Stimulated activated CD8-positive, alpha-beta memory T cell treated with anti-CD3 and anti-CD28 coated beads, Interleukin-4, amount 100 ng/mL, for 4 hours (primary cell): ENCODE measurements at places on chromosomes 16 and 17.

DNA sequence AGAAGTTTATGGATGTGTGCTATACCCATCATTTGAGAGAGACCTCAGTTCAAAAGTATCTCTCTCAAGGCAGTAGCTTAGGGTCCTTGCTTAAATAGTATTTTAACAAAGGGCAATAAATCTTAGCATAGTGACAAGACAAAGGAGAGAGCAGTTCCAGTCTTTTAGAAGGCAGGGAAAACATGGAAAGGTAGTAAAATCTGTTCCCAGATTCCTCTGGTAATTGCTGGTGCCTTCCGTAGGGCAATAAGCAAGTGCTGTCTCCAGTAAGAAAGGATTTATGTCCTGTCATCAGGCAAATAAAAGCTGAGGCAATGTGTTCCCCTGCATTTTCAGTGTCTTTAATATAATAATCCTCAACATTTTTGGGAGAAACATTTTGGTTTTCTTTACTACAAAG lies 149.0 kb upstream of the MPHOSPH6 start:
- no peak for DNase-seq

DNA sequence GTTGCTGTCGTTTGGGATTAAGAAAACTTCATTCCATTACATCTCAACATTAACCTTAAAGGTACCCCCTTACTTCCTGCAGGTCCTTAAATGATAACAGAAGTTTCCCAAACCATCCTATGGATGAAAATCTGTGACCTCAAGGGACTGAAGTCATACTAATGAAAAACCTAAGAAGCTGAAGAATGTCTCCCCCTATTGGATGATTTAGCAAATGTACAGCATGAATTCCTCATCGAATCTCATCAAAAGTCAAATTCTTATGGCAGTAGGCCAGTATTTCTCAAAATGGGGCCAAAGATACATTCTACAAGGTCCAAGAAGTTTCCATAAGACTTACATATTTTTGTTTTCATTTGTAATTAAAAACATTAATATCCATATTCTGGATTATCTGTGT lies 13.5 kb downstream of the SCO1 start:
- no peak for DNase-seq

- DNase-seq = peak; percentile 51
These were observed at the start of gene CHRNE for GRCh38 chr17:4903051-4903818. Gene CHRNE (minus strand): TSS chr17:4903098. CDS start chr17:4903063, 35 bp downstream.

- no peak for DNase-seq
These were observed 29.4 kb downstream of the COPRS start for GRCh38 chr17:31829649-31830048.

DNA sequence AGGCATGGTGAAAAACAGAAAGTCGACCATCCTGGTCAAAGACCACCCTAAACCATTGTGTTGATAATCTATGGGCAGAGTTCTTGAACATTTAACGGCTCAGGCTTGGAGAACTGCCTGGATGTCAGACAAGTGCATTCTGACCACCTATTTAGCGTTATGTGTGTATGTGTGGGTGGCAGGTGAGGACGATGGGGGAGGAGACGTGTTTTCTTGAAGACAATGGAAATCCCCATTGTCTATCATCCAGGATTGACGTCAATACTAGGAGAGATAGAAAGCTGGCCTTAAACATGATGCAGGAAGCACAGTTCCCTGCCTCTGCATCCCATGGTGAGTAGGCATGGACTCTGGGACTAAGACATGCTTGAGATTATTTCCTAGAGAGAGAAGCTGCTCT lies 157.4 kb upstream of the MAF start:
- DNase-seq = no peak
